WTC11 (cell line): ENCODE measurements at places on chromosomes 11 and 22. TPM values are rescaled to one million over a fixed set of nuclear protein-coding genes. Genes with fewer than 3 reads are reported as not detected.

- peak; percentile 92 for DNase-seq
- H3K4me1 ChIP-seq = no peaks in the 10 kb centered on the region
- no peaks in the 10 kb centered on the region for H3K27me3 ChIP-seq
- peaks cover 34% of the 10 kb centered on the region for H3K36me3 ChIP-seq
- no peak overlapping the region for H3K4me3 ChIP-seq
- H3K27ac ChIP-seq = no peak overlapping the region
These were observed 20.0 kb downstream of the TRMU start for GRCh38 chr22:46355369-46355995.

- H3K36me3 ChIP-seq = peaks cover 8% of the 10 kb centered on the region; the same call in 1 of the 2 replicates
- H3K4me1 ChIP-seq = peaks cover 4% of the 10 kb centered on the region
- no peak overlapping the region for H3K27ac ChIP-seq
These were observed 370.2 kb upstream of the CHORDC1 start for GRCh38 chr11:90593099-90593498.

- DNase-seq = no peak
- H3K27me3 ChIP-seq = no peaks in the 10 kb centered on the region
- H3K27ac ChIP-seq = no peak overlapping the region
- no peak overlapping the region for H3K4me3 ChIP-seq
- no peaks in the 10 kb centered on the region for H3K36me3 ChIP-seq
These were observed 54.5 kb downstream of the BMAL1 start for GRCh38 chr11:13332124-13332523.

GRCh38 chr11:124082371-124082770 lies 32.9 kb upstream of the VWA5A start:
- no peak for DNase-seq
- H3K4me3 ChIP-seq = no peak overlapping the region
- H3K27ac ChIP-seq = no peak overlapping the region
- no peaks in the 10 kb centered on the region for H3K36me3 ChIP-seq
- no peaks in the 10 kb centered on the region for H3K4me1 ChIP-seq

- no peak overlapping the region for H3K4me3 ChIP-seq
- DNase-seq = no peak
- no peaks in the 10 kb centered on the region for H3K27me3 ChIP-seq
- H3K36me3 ChIP-seq = no peaks in the 10 kb centered on the region
- no peak overlapping the region for H3K27ac ChIP-seq
These were observed 11.8 kb upstream of the PDGFD start for GRCh38 chr11:104175769-104176168.

DNA sequence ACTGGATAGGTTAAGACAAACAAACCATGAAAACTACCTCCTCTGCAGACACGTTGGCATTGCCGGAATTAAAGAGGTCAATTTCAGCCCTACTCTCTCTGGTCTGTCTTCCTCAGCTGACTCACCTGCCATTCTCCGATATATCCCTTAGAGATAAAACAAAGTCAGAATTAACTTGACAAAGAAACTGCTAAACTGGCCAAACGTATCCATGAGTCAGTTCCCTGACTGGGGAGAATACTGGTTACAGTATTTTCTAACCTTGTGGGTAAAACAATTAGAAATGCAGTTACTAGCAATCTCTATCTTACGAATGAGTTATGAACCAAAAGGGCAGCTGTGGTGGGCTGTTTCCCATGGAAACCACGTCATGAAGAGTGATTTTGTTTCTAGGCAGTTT lies 96.2 kb downstream of the RDX start:
- no peak overlapping the region for H3K4me3 ChIP-seq
- DNase-seq = no peak
- no peak overlapping the region for H3K27ac ChIP-seq
- no peaks in the 10 kb centered on the region for H3K36me3 ChIP-seq

- H3K4me1 ChIP-seq = no peaks in the 10 kb centered on the region
- no peak overlapping the region for H3K27ac ChIP-seq
- DNase-seq = no peak
- no peaks in the 10 kb centered on the region for H3K27me3 ChIP-seq
These were observed 12.8 kb downstream of the UFD1 start for GRCh38 chr22:19466126-19466716.

The VPS37C gene
- 22.2 to 23.9 TPM (median 23.4 TPM) in 3 replicates for total RNA-seq

The KBTBD4 gene
- total RNA-seq = 12.3 to 14.3 TPM (median 13.9 TPM) in 3 replicates

DNA sequence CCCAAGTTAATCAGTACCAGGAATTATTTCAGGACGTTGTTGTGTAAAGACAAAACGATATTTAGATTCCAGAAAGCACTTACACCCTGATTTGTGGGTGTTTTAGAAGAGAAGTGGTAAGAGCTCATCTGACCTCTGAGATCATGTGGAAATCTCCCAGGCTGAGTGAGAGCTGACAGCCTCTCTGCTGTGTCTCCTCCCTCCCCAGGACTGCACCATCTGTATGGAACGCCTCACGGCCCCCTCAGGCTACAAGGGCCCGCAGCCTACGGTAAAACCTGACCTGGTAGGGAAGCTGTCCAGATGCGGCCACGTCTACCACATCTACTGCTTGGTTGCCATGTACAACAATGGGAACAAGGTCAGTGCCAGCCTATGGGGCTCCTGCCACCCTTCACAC lies 20.0 kb downstream of the DTX4 start:
- no peaks in the 10 kb centered on the region for H3K4me1 ChIP-seq
- peaks cover 63% of the 10 kb centered on the region for H3K36me3 ChIP-seq
- no peak overlapping the region for H3K27ac ChIP-seq

The OR51E2 gene
- total RNA-seq = not detected in 3 replicates

DNA sequence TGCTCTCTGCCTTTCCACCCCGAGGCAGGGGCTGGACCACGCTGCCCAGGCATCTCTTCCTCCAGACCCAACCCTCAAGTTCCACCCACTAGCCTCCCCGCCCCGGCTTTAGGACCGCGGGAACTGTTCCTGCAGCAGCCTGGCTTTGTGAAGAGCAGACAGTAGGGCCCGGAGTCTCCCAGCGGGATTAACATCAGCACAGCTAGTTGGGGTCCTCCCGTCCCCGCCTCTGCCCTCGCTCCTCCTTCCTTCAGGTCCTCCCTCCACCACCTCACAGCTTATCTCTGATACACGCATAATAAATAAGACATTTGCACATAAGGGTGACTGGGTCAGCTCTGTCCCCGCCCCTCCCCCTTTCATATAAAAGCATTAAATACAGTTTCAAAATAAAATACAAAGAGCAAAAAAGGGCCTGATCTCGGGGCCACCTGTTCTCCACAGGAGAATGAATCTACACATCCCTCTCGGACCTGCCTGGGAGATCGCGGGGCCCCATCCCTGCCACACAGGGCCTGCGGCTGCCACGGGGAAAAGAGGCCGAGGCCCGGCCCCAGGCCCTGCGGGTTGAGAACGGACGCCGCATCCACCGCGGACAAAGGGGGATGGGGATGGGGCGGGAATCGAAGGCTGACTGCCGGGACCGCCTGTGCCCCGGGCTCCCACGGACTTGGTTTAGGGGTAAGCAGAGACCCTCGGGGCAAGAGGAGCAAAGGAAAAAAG lies 6.5 kb downstream of the ZFTA start:
- H3K4me3 ChIP-seq = peak overlapping the region; percentile 99
- H3K4me1 ChIP-seq = peaks cover 48% of the 10 kb centered on the region
- H3K27me3 ChIP-seq = no peaks in the 10 kb centered on the region
- DNase-seq = peak; percentile 84
- H3K36me3 ChIP-seq = peaks cover 20% of the 10 kb centered on the region
- H3K27ac ChIP-seq = peak overlapping the region; percentile 95

DNA sequence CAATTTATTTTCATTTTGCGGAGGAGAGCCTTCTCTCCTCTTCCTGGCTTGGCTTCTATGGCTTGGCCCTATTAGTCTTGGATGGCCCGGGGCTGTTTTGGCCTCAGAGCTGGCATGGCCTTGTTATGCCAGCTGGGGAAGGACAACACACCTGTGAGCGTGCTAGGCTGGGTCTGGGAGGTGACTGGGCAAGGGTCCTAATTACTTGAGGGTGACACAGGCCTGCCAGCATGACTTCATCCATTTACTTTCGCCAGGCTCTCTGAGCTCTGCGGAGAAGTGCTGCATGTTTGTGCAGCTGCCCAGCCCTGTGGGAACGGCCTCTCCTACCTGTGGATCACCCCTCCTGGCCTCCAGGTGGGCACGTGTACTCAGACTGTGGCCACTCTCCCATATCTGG lies 153.6 kb downstream of the SNX19 start:
- H3K27ac ChIP-seq = no peak overlapping the region
- no peak for DNase-seq
- H3K27me3 ChIP-seq = peaks cover 2% of the 10 kb centered on the region; the same call in 1 of the 2 replicates

- H3K27ac ChIP-seq = no peak overlapping the region
- H3K27me3 ChIP-seq = peaks cover 4% of the 10 kb centered on the region
- DNase-seq = no peak
These were observed 54.4 kb upstream of the DRD2 start for GRCh38 chr11:113529606-113530005.

The GGT5 gene
- total RNA-seq = 0.09 to 0.32 TPM (median 0.20 TPM) in 3 replicates

The PDE2A gene
- total RNA-seq = 3.7 to 5.0 TPM (median 4.9 TPM) in 3 replicates

GRCh38 chr11:20671856-20672546 lies 2.6 kb downstream of the NELL1 start:
- peaks cover 58% of the 10 kb centered on the region for H3K27me3 ChIP-seq
- H3K27ac ChIP-seq = no peak overlapping the region
- DNase-seq = no peak
- H3K4me1 ChIP-seq = peaks cover 43% of the 10 kb centered on the region
- peak overlapping the region; percentile 82 for H3K4me3 ChIP-seq

- no peaks in the 10 kb centered on the region for H3K27me3 ChIP-seq
- H3K4me3 ChIP-seq = no peak overlapping the region
- no peak overlapping the region for H3K27ac ChIP-seq
- H3K36me3 ChIP-seq = peaks cover 53% of the 10 kb centered on the region
- DNase-seq = no peak
These were observed 16.4 kb downstream of the ZBED4 start for GRCh38 chr22:49869845-49870712.

GRCh38 chr11:46254133-46254491 lies 23.4 kb upstream of the CREB3L1 start:
- DNase-seq = no peak
- peaks cover 11% of the 10 kb centered on the region for H3K4me1 ChIP-seq
- H3K36me3 ChIP-seq = no peaks in the 10 kb centered on the region

The SLC22A9 gene
- not detected in 3 replicates for total RNA-seq

The TRPM5 gene
- total RNA-seq = 0.07 to 0.09 TPM in 2 of 3 replicates, not detected in the other

The GP1BB gene
- 1.4 to 4.3 TPM (median 3.3 TPM) in 3 replicates for total RNA-seq

DNA sequence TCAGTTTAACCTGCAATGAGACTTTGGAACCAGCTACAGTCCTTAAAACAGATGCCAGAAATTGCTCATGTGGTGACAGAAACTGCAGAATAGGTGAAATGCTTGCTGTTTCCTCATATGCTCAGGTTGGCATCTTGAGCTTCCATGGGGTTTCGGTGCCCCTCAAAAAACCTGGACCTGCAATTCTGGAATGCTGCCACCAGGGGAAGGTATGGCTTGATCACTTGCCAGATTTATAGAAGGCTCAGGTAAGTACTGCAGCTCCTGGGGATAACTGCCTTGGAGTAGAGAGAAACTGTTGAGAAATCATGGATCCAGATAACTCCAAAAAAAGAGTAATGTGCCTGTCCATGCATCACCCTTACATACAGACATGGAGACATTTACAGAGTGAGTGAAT lies 113.0 kb downstream of the CTTN start:
- H3K4me3 ChIP-seq = no peak overlapping the region
- H3K4me1 ChIP-seq = peaks cover 17% of the 10 kb centered on the region
- peak; percentile 62 for DNase-seq
- H3K27ac ChIP-seq = no peak overlapping the region
- H3K27me3 ChIP-seq = no peaks in the 10 kb centered on the region; the same call in none of the 2 replicates

DNA sequence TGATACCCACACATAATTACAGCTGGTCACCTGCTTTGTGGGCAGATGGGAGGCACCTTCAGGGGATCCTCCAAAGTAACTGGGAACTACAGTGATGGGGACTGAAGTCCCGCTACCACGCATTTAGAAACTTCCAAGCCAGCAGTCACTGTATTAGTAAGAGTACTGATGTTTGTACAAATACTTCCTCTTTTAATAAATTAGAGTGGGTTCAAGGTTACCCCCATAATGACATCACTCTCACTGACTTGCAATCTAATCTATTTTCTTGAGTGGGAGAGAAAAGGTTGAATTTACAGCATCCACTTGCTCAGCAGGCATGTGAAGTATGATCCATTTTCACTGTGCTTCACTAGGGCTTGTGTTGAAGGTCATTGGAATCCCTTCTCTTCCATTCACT lies 72.1 kb upstream of the TIMP3 start:
- no peak overlapping the region for H3K4me3 ChIP-seq
- DNase-seq = no peak
- peaks cover 27% of the 10 kb centered on the region for H3K27me3 ChIP-seq
- no peaks in the 10 kb centered on the region for H3K4me1 ChIP-seq

The OR8A1 gene
- not detected in 3 replicates for total RNA-seq

DNA sequence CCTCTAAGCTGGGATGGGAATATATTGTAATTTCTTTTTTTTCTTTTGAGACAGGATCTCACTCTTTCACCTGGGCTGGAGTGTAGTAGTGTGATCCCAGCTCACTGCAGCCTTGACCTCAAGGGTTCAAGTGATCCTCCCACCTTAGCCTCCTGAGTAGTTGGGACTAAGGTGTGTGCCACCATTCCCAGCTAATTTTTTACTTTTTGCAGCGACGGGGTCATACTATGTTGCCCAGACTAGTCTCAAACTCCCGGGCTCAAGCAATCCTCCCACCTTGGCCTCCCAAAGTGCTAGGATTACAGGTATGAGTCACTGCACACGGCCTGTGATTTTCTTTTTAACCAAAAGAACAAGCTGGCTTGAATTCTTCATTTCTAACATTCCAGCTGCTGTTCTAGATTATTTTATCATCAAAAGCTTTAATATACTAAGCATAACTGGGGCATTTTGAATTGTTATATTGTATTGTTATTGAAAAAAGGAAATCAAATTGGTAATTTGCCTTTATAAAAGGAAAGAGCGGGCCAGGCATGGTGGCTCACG lies 26.8 kb upstream of the PPP2R1B start:
- H3K4me1 ChIP-seq = peaks cover 8% of the 10 kb centered on the region
- no peak for DNase-seq
- H3K36me3 ChIP-seq = no peaks in the 10 kb centered on the region
- no peaks in the 10 kb centered on the region for H3K27me3 ChIP-seq

The OR52E8 gene
- not detected in 3 replicates for total RNA-seq

- no peaks in the 10 kb centered on the region for H3K36me3 ChIP-seq
- peaks cover 37% of the 10 kb centered on the region for H3K4me1 ChIP-seq
- H3K27me3 ChIP-seq = no peaks in the 10 kb centered on the region
- no peak for DNase-seq
- H3K27ac ChIP-seq = 0 out of 2 replicates have a peak overlapping the region, but pooled peaks have one; percentile 31
These were observed 18.6 kb downstream of the USP47 start for GRCh38 chr11:11860103-11860979.

The SLC16A8 gene
- total RNA-seq = 0.53 to 0.98 TPM (median 0.57 TPM) in 3 replicates

The SCUBE1 gene
- total RNA-seq = 6.9 to 9.6 TPM (median 7.8 TPM) in 3 replicates

The ZP1 gene
- total RNA-seq = not detected in 3 replicates

The CD248 gene
- 2.6 to 2.8 TPM (median 2.7 TPM) in 3 replicates for total RNA-seq

DNA sequence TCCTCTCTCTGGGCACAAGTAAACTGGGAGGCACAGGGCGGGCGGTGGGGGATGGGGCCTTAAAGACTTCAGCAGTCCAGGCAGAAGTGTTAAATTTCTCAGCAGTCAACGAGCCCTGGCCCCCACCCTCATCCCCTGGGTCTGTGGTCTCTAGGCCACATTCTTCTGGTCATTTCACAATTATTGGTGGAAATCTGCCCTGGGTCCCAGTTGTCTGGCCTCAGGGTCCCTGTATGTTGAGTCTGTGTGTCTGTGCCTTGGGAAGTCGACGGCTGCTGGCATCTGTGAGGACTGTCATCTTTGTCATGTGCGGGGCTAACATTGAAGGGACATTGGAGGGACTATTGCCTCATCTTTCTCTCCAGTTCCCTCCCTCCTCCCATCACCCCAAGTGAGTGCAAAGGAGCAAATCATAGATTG lies 1.7 kb downstream of the TSPAN18 start:
- H3K36me3 ChIP-seq = peaks cover 6% of the 10 kb centered on the region; the same call in 1 of the 2 replicates
- H3K27ac ChIP-seq = no peak overlapping the region
- H3K4me3 ChIP-seq = peak overlapping the region; percentile 78
- H3K27me3 ChIP-seq = peaks cover 78% of the 10 kb centered on the region

- peaks cover 7% of the 10 kb centered on the region for H3K36me3 ChIP-seq
- no peaks in the 10 kb centered on the region for H3K27me3 ChIP-seq
- H3K4me3 ChIP-seq = no peak overlapping the region
- no peak overlapping the region for H3K27ac ChIP-seq
- no peak for DNase-seq
These were observed 58.6 kb upstream of the GUCY1A2 start for GRCh38 chr11:107076832-107077231.

The YPEL4 gene
- 0.15 to 0.30 TPM in 2 of 3 replicates, not detected in the other for total RNA-seq
